Left ventricle myocardium inferior (tissue), 1 donor: ENCODE measurements at places on chromosomes 7 and 10. TPM values are rescaled to one million over a fixed set of nuclear protein-coding genes. Genes with fewer than 3 reads are reported as not detected.
A peak's percentile ranks its signal among the peaks of the same experiment; 100 is the strongest.

The SSC4D gene
- 0.99 TPM for total RNA-seq

The TAC1 gene
- not detected for total RNA-seq

The MSMB gene
- total RNA-seq: not detected

The ZNF12 gene
- total RNA-seq: 14.2 TPM

The ZDHHC4 gene
- total RNA-seq: 36.7 TPM

The DLX6 gene
- total RNA-seq: not detected

The FAM25A gene
- total RNA-seq: not detected

GRCh38 chr10:132138596-132138995, 48.2 kb upstream of the DPYSL4 start:
- H3K36me3 ChIP-seq: no peaks in the 10 kb centered on the region
- peak; percentile 6 for DNase-seq
- H3K4me3 ChIP-seq: no peak overlapping the region
- H3K4me1 ChIP-seq: peaks cover 10% of the 10 kb centered on the region
- H3K27ac ChIP-seq: no peak overlapping the region
- peaks cover 19% of the 10 kb centered on the region for H3K27me3 ChIP-seq

- no peaks in the 10 kb centered on the region for H3K36me3 ChIP-seq
- peaks cover 99% of the 10 kb centered on the region for H3K4me1 ChIP-seq
- peak; percentile 47 for DNase-seq
These were observed 3.7 kb downstream of the ANXA11 start for GRCh38 chr10:80201608-80202141.

GRCh38 chr7:20475756-20476155, 139.7 kb upstream of the ABCB5 start:
- no peak overlapping the region for H3K27ac ChIP-seq
- no peak for DNase-seq
- peaks cover 6% of the 10 kb centered on the region for H3K4me1 ChIP-seq
- H3K4me3 ChIP-seq: no peak overlapping the region

- H3K27me3 ChIP-seq: peaks cover 24% of the 10 kb centered on the region
- no peak overlapping the region for H3K27ac ChIP-seq
- no peaks in the 10 kb centered on the region for H3K36me3 ChIP-seq
- H3K4me3 ChIP-seq: no peak overlapping the region
- DNase-seq: no peak
These were observed 228.6 kb downstream of the GLRX3 start for GRCh38 chr10:130364631-130365411.

- peak overlapping the region; percentile 79 for H3K27ac ChIP-seq
- H3K27me3 ChIP-seq: no peaks in the 10 kb centered on the region
- no peaks in the 10 kb centered on the region for H3K36me3 ChIP-seq
- H3K4me1 ChIP-seq: peaks cover 20% of the 10 kb centered on the region
These were observed 13.1 kb upstream of the FAM20C start for GRCh38 chr7:179209-179681.

- DNase-seq: no peak
- H3K27me3 ChIP-seq: no peaks in the 10 kb centered on the region
- no peak overlapping the region for H3K4me3 ChIP-seq
- H3K27ac ChIP-seq: peak overlapping the region; percentile 78
These were observed 1.2 kb upstream of the ANLN start for GRCh38 chr7:36388423-36388822.

DNA sequence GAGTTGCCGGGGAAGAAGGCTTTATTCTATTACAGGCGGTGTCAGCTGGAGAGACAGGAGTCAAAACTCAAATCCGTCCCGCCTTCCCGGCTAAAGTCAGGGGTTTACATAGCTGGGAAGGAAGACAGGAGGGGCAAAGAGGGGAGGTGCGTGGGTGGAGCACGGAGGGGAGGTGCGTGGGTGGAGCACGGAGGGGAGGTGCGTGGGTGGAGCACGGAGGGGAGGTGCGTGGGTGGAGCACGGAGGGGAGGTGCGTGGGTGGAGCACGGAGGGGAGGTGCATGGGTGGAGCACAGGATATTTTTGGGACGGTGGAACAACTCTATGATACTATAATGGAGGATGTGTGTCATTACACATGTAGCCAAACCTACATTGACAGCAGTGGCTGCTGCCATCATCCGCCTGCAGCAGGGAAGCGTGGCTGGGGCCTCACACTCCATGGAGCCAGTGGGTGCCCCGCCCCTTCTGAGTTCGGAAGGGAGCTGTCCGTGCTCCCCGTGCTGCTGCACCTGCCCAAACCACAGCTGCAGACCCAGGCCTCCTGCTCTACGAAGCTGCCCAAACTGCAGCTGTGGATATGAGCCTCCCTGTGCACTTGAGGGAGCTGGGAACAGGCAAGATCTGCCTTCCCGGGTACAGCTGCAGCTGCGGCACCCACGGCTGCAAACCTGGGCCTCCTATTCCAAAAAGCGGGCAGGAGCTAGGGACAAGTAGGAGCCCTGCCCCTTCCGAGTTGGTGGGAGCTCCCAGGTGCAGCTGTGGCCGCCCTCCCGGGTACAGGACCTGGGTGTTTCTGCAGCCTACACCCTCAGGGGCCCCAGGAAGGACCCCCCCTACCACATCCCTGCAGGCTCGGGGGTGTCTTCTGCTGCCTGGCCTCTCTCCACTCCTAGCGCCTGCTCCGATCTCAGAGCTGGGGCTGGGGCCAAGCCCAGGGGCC, 119.4 kb downstream of the DYNC2I1 start:
- DNase-seq: no peak
- H3K4me1 ChIP-seq: peaks cover 15% of the 10 kb centered on the region
- H3K36me3 ChIP-seq: no peaks in the 10 kb centered on the region
- H3K27ac ChIP-seq: no peak overlapping the region

- no peaks in the 10 kb centered on the region for H3K36me3 ChIP-seq
- H3K4me3 ChIP-seq: no peak overlapping the region
- H3K27me3 ChIP-seq: no peaks in the 10 kb centered on the region
- peak; percentile 60 for DNase-seq
These were observed 24.4 kb downstream of the CACNA2D1 start for GRCh38 chr7:82419200-82419599.

DNA sequence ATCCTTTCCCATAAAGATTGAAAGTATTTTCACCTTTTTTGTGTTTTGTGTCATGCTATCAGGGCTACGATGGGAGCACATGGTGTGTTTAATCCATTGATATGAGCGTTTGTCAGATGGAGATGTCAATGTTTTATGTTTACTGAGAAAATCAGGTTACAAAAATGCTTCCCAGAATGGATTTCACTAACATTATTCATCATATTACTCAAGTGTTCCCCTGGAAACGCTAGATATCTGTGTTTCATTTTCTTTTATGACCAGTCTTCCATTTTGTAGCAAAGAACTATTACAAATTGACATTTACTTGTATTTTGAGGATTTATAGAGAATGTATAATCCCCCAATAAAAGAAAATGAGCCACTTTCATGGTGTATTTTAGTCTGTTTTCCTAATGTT, 293.5 kb upstream of the AKR1E2 start:
- peaks cover 2% of the 10 kb centered on the region for H3K4me1 ChIP-seq
- no peaks in the 10 kb centered on the region for H3K27me3 ChIP-seq

GRCh38 chr7:150430465-150431085, 19.9 kb upstream of the GIMAP8 start:
- no peak overlapping the region for H3K4me3 ChIP-seq
